Regular cardiac myocyte (primary cell): ENCODE measurements at places on chromosomes 7 and 10. TPM values are rescaled to one million over a fixed set of nuclear protein-coding genes. Genes with fewer than 3 reads are reported as not detected.

Gene BAIAP2L1
- 2.7 and 3.1 TPM in 2 replicates for total RNA-seq

Gene PTTG1IP2
- total RNA-seq = not detected in 2 replicates

Gene TTYH3
- total RNA-seq = 17.2 and 25.9 TPM in 2 replicates

Gene SPDYE3
- total RNA-seq = not detected in 2 replicates

Gene C7orf57
- total RNA-seq = not detected in 2 replicates

Gene CDK14
- total RNA-seq = 39.7 and 46.8 TPM in 2 replicates

Gene CDHR1
- total RNA-seq = 0.19 and 0.56 TPM in 2 replicates

Gene PTPRZ1
- under 0.01 and 0.28 TPM in 2 replicates for total RNA-seq

Gene PWWP2B
- 4.2 and 10.7 TPM in 2 replicates for total RNA-seq

Gene ADAP1
- total RNA-seq = 4.4 and 16.3 TPM in 2 replicates

Gene CYP2E1
- 0.19 and 0.28 TPM in 2 replicates for total RNA-seq

Gene RELN
- 20.0 and 94.7 TPM in 2 replicates for total RNA-seq

Gene GSAP
- total RNA-seq = 2.9 and 11.0 TPM in 2 replicates

Gene XRCC2
- total RNA-seq = 1.1 and 6.9 TPM in 2 replicates

Gene NUP42
- total RNA-seq = 23.6 and 28.8 TPM in 2 replicates

Gene PRSS37
- not detected in 2 replicates for total RNA-seq

Gene EVX1
- total RNA-seq = not detected in 2 replicates

Gene FAM25G
- total RNA-seq = not detected in 2 replicates

Gene GRM3
- not detected in 2 replicates for total RNA-seq

Gene ZNRF2
- 5.4 and 10.4 TPM in 2 replicates for total RNA-seq

Gene SPDYE8
- not detected in 2 replicates for total RNA-seq

Gene GSDME
- 50.2 and 60.3 TPM in 2 replicates for total RNA-seq

Gene KIAA1549
- total RNA-seq = 0.56 and 0.58 TPM in 2 replicates

Gene ATOH7
- under 0.01 and 0.28 TPM in 2 replicates for total RNA-seq

Gene FGFBP3
- total RNA-seq = 0.56 and 0.77 TPM in 2 replicates

Gene EFCAB10
- 0.56 TPM in 1 of 2 replicates, not detected in the other for total RNA-seq

Gene CFTR
- total RNA-seq = under 0.01 TPM in 2 replicates

Gene MLLT10
- total RNA-seq = 22.8 and 33.8 TPM in 2 replicates

Gene NEURL1
- under 0.01 TPM in 2 replicates for total RNA-seq

Gene GHRHR
- total RNA-seq = not detected in 2 replicates

Gene RAB11FIP2
- 12.1 and 13.2 TPM in 2 replicates for total RNA-seq

Gene GPR26
- not detected in 2 replicates for total RNA-seq

Gene FOXI2
- total RNA-seq = not detected in 2 replicates

Gene METTL27
- 9.9 and 11.5 TPM in 2 replicates for total RNA-seq

Gene C10orf62
- total RNA-seq = 0.19 TPM in 1 of 2 replicates, not detected in the other

Gene PNLIPRP2
- total RNA-seq = not detected in 2 replicates

Gene LIPK
- not detected in 2 replicates for total RNA-seq

Gene EBLN1
- not detected in 2 replicates for total RNA-seq

Gene PON1
- total RNA-seq = not detected in 2 replicates

Gene HIBADH
- 62.7 and 78.6 TPM in 2 replicates for total RNA-seq

Gene NKX1-2
- total RNA-seq = not detected in 2 replicates
